HS-5 (cell line): ENCODE measurements at places on chromosomes 11 and 22.

DNA sequence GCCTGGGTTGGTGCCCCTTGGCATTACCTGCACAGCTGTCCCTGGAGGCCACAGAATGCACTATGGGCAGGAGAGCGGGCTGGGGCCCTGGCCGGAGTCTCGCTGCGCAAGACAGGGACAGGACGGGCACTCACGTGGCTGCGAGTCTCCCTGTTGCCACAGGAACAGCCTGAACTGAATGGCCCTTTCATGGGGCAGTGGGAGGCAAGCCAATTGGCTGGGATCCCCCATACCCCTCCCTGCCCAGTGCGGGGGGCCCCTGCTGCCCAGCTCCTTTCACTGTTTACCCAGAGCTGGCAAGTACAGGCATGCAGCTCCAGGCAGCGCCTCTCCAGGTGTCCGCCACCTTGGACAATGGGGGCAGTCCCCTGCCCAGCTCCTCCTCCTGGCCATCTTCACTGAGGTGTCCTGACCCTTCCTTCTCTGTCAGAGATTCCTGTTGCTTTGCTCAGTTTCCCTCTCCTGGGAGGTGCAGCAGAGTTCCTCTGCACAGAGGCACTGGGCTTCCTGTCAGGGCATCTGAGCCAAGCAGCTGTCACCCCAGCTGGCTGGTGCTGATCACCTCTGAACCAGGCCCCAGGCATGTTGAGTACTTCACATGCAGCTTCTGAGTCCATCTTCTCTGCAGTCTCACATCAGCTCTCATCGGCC, 5.2 kb downstream of the USP2 start:
- DNase-seq = no peak

DNA sequence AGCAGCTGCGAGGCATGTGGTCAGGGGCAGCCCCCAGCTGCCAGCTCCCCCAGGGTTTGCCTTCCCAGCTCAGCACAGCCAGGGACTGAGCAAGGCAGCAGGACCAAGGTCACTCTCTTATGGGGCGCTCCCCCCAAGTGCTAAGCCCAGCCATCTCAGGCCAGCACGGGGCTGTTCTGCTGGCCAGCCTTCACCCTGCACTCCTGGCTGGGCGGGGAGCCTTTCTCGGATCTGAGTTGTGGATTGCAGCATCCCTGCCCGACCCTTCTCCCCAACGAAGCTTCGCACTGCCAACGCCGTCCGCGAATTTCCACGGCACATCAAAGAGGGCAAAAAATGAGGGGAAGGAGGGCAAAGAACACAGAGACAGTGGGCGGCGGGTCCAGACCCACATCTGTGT, 42.5 kb upstream of the GAL start:
- no peak for DNase-seq

GRCh38 chr11:122645847-122646246, 9.7 kb upstream of the UBASH3B start:
- no peak for DNase-seq

DNA sequence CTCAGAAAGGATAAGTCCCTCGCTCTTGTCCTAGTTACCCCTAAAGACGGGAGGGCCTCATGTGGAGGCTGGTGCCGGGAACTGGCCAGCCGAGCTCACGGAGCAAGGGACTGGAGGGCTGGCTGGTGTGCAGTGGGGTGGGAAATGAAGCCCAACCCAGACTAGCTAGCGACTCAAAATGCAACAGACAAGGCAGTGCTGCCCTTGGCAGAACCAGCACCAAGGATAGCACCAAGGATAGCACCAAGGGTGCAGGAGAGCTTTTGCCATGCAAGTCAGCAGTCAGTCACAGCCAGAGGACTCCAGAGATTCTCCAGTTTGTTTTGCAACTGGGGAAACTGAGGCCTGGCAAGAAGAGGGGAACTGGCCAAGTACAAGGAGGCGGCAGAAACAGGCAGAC, 6.5 kb upstream of the BATF2 start:
- no peak for DNase-seq

GRCh38 chr11:132045107-132045506, 674.7 kb downstream of the NTM start:
- DNase-seq = no peak

GRCh38 chr11:120324932-120325810, at the start of gene TLCD5:
Gene TLCD5, plus strand, starts transcription at chr11:120325299. Its CDS starts 2,143 bp downstream, at chr11:120327442.
- DNase-seq = no peak

GRCh38 chr11:24688981-24689380, 192.1 kb downstream of the LUZP2 start:
- no peak for DNase-seq

- DNase-seq = no peak
Measured at GRCh38 chr22:21000207-21000986, 1.5 kb downstream of the THAP7 start.

GRCh38 chr11:83006877-83007330, 64.8 kb downstream of the RAB30 start:
- DNase-seq = no peak

DNA sequence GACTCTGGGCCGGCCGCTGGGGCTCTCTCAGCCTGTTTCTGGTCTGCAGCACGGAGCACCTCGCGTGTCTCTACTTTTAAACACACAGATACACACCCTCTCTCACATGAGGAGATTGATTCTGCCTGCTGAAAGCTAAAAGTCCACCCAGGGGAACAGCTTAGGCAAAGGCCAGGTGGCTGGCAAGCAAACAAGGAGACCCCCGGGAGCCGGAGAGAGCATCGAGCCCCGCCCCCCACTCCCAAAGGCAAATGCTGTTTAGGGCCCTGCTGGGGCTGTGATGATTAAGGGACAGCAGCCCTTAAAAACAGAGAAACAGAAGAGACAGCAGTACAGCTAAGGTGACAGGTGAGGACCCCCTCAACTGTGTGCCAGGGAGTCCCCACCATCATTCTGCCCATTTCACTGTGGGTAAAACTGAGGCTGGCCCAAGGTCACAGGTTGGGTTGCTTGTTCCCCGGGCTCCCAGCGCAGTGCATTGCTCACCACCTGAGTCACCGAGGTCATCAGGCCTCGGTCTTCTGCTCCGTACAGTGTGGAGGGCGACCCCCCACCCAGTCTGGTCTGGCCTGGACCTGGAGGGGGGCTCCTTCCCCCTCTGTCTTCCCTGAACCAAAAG, 6.8 kb downstream of the CABP7 start:
- DNase-seq = no peak

GRCh38 chr11:84273541-84273940, 987.4 kb upstream of the CCDC90B start:
- DNase-seq = no peak

DNA sequence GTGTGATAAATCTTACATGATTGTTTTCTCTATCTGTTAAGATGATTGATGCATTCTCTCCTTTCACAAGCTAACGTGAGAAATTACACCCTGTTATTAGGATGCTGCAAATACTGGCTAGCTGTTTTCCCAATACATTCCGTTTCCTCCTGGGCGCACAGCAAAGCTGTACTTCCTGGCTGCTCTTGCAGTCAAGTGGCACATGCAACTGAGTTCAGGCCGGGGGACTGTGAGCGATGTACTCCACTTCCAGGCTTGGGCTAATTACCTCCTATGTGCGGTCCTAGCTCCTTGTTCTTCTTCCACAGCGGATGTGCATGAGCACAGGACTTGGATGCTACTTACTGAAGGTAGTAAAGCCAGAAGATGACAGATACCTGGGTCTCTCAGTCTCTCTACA, 234.9 kb upstream of the SESN3 start:
- no peak for DNase-seq

DNA sequence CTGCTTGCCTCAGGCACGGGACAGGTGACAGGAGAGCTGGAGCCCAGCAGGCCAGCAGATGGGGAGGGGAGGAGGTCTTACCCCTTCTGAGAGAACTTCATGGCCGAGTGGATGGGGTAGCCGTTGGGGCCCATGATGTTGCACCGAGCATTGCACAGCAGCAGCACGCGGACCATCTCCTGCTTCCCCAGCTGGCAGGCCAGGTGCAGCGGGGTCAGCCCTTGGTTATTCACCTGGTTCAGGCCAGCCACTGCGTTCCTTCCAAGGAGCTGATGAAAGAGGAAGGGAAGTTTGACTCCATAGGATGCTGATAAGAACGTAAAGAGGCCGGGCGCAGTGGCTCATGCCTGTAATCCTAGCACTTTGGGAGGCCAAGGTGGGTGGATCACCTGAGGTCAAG, 29.4 kb upstream of the BAIAP2L2 start:
- DNase-seq = no peak

DNA sequence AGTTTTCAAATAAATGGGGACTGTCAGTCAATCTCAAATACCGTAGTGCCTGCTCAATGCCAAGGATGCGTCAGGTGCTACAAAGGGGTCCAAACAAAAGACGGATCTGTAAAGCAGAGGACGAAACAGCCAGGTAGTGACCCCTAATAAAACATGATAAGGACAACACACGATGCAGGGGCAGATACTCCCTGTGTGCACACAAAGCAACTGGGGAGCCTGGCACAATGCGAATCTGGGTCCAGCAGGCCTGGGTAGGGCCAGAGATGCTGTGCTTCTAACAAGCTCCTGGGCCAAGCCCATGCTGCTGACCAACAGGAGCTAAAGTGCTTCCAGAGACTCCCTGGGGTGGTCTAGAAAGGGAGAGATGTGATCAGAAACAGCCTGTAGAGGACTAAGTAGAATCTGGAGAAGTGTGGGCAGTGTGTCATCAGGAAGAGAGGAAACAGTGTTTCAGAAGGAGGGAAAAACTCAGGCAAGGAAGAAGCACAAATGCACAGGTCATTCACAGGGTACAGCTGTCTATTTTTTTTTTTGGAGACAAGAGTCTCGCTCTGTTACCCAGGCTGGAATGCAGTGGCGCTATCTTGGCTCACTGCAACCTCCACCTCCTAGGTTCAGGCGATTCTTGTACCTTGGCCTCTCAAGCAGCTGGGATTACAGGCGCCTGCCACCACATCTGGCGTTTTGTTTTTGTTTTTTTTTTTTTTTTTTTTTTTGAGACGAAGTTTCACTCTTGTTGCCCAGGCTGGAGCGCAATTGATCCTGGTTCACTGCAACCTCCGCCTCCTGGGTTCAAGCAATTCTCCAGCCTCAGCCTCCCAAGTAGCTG, 74.5 kb downstream of the MICAL3 start:
- DNase-seq = no peak

GRCh38 chr22:39958949-39959639, 1.1 kb upstream of the TMA7B start:
- DNase-seq = no peak
